Stimulated activated CD4-positive, alpha-beta T cell treated with anti-CD3 and anti-CD28 coated beads, Interleukin-1b, Interleukin-23, amount 100 ng/mL, for 1 hour (primary cell): ENCODE measurements at places on chromosomes 12 and 14.

- DNase-seq = no peak
Observed at GRCh38 chr14:34237081-34237480, 225.0 kb downstream of the SPTSSA start.

DNA sequence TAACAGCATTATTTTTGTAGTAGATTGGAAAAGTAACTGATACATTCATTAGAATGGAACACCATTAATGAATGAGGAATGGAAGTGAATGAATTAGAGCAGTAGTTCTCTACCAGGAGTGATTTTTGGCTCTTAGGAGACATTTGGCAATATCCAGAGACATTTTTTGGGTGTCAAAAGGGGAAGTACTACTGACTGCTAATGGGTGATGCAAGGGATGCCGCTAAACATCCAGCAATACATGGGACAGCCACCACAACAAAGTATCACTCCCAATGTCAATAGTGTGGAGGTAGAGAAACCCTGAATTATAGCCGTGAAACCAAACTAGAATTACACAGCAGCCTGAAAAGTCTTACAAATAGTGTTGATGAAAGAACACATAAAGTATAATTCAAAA, 1.5 kb downstream of the CHURC1 start:
- no peak for DNase-seq

DNA sequence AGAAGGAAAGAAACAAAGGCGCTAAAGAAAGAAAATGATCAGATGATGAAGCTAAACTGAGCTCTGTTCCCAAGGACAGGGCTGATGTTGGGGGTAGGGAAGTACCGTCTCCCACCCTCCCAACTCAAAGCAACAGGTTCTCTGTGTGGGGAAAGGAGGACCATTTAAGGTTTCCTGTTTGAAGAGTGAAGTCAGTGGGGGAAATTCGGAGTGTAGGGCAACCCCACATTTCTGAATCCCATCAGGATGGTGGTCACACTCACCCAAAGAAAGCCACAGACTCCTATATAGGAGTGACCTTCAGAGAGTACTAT, 131.1 kb downstream of the KSR2 start:
- DNase-seq = no peak

DNA sequence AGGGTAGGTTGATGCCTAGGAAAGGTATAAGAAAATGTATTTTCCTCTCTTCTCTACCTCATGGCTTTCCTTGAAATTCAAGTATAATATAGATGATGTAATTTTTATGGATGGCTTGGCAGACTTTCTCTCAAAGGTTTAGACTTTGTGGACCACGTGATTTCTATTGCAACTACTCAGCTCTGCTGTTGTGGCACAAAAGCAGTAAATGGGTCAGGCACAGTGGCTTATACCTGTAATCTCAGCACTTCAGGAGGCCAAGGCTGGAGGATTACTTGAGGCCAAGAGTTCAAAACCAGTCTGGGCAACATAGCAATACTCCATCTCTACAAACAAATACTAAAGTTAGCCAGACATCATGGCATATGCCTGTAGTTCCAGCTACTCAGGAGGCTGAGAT, 22.0 kb downstream of the SRP54 start:
- no peak for DNase-seq

- no peak for DNase-seq
Observed at GRCh38 chr12:24039113-24039525, 89.6 kb upstream of the SOX5 start.

DNA sequence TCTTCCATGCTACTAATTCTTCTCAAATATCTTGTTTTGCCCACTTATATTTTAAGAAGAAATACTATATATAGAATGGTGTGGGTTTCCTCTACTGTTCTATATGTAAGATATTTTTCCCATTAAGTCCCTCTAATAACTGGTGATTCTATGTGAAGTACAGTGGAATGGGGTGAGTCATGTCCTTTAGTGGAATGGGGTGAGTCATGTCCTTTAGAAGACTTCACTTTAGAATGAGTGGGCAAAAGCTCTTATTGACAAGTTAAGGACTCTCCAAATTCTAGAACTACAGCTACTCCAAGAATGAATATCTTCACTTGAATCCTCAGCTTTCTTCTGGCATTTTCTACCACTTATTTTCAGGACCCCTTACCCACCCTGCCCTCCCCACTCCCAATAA, 349.9 kb downstream of the ETNK1 start:
- DNase-seq = no peak

DNA sequence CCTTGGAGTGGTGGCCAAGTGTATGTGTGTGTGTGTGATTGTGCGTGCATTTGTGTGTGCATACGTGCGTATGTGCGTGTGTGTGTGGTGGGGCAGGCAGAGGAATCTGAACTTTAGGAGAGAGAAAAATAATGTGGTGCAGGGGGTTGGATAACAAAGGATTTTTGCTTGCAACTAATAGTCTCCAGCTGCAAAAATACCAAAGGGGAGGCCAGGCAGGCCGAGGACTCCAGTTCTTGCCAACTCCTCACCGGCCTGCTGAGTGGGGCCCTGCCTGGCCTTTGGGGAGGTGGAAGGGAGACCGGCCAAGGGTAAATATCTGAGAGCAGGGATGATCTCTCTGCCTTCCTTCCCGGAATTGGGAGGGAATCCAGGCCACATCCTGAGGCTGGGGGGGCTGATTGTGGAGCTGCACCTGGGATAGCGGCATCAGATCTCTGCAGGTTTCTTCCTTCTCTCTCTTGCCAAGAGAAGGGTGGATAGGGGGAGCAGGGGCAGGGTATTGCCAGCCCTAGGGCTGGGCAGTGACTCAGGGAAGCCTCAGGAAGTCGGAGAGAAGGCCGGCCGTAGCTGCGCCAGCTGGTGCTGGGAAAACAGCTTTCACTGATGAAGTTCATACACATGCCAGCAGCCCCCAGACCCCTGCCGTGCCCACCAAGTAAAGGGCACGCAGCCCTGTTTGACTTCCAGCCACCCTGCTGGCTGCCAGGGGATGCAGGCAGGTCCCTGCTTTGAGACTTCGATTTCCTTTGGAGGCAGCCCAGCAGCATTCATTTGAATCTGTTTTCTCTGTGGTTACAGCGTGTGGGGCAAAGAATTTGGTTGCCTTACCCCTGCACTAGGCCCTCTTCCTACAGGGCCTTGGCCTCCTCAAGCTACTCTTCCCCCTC, 4.6 kb upstream of the LRP1-AS start:
- DNase-seq = no peak
